ENCODE measurements at places on chromosomes 7 and 10.

DNA sequence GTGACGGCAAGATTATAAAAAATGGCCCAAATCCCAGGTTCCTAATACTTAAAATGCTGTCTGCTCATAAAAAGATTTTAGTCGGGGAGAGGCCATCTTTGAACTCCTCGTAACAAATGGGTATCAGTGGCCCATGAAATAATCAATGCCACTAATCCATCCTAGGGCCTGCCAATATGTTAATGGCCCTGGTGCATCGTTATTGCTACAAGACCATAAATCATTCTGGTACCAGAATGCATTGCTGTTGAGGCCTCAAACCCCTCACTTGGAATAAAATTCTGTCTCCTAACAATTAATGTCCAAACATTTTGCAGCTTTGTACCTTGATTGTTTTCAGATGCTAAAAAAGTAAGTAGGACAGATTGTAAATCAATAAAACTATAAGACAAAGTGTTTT is 290.6 kb downstream of the LRMDA start:
- DNase-seq = no peak

- DNase-seq = no peak
These were observed 765.6 kb upstream of the GHITM start for GRCh38 chr10:83373671-83374070.

GRCh38 chr7:111224354-111225231 is 133.7 kb downstream of the LRRN3 start:
- no peak for DNase-seq

- no peak for DNase-seq
These were observed 601.7 kb downstream of the ANKRD7 start for GRCh38 chr7:118826246-118826645.

GRCh38 chr7:101896941-101897340 is 79.5 kb downstream of the CUX1 start:
- no peak for DNase-seq

DNA sequence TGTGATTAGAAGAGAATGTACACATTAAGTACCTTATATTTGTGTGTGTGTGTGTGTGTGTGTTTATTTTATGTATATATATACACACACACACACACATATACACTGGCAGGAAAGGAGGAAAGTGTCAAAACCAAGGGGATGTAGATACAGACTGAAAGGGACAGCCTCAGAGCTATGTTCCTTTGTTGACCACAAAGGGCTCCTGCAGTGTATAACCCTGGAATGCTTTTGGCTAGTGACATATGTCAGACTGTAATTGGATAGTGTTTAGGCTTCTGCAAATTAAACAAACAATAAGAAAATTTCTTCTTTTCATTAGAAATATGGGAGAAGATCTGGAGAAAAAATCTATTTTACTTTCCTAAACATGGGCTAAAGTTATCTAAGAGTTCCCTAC is 15.9 kb downstream of the GBF1 start:
- no peak for DNase-seq

Data from Right ventricle myocardium superior (tissue), 1 donor.